DMS79 treated with DMSO at 0.1 percent for 48 hours (cell line): ENCODE measurements at places on chromosomes 3 and 15.

DNA sequence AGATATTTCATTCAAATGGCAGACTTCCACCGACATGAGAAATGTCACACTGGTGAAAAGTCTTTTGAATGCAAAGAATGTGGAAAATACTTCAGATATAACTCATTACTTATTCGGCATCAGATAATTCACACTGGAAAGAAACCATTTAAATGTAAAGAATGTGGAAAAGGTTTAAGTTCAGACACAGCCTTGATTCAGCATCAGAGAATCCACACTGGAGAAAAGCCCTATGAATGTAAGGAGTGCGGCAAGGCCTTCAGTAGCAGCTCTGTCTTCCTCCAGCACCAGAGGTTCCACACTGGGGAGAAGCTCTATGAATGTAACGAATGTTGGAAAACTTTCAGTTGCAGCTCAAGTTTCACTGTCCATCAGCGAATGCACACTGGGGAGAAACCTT lies 8.6 kb upstream of the ZNF621 start:
- DNase-seq = no peak

GRCh38 chr15:87209891-87210689 lies 1046.4 kb downstream of the NTRK3 start:
- no peak for DNase-seq

DNA sequence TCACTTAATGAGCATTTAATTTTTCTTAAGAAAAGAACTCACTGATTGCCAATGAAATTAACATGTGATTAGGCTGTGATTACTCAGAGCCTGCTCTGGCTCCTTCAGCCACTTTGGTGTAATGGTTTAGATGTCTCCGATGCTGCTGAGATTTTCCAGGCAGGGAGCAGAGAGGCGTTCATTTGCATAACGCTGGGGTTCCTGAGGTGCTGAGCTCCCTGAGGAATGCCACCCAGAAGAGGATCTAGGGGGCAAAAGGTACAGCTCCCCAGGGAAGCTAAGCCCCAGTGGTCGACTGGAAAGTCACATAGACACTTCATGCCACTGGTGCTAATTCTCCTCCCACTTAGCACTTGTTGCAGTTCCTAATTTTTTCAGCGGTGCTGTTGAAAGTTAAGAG lies 119.5 kb downstream of the USP13 start:
- no peak for DNase-seq

DNA sequence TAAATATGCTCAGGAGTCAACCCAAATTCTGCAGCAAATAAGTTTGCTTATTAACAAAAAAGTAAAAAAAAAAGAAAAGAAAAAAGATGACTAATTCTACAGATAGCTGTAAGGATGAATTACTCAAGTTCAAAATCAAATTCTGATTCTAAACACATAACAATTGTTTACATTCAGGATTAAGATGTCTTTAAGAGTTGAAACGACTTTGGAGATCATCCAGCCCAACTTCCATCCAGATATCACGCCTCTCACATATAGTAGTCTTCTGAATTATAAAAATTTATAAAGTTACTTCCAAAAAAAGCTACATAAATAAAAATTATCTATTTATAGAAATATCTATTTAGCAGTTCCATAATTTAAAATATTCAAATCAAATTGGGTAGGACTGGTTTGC lies 39.8 kb downstream of the GYG1 start:
- DNase-seq = no peak

DNA sequence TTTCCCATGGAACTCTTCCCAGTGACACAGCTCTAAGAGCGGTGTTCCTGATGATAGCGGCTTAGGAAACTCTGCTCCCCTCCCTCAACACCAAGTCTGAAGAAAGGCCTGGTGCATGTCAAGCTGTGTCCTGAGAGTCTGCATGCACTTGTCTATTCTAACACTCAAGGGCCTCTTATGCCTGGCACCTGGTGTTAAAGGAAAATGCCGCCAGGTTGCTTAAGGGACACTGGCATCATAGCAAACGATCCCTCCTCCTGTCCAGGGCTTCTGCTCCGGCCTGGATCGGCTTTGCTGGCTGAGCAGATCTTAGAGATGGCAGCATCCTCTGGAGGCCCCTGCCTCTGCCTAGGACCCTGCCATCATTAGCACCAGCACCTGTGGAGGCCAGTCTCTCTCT lies 121.7 kb downstream of the MEGF11 start:
- peak; percentile 50 for DNase-seq

DNA sequence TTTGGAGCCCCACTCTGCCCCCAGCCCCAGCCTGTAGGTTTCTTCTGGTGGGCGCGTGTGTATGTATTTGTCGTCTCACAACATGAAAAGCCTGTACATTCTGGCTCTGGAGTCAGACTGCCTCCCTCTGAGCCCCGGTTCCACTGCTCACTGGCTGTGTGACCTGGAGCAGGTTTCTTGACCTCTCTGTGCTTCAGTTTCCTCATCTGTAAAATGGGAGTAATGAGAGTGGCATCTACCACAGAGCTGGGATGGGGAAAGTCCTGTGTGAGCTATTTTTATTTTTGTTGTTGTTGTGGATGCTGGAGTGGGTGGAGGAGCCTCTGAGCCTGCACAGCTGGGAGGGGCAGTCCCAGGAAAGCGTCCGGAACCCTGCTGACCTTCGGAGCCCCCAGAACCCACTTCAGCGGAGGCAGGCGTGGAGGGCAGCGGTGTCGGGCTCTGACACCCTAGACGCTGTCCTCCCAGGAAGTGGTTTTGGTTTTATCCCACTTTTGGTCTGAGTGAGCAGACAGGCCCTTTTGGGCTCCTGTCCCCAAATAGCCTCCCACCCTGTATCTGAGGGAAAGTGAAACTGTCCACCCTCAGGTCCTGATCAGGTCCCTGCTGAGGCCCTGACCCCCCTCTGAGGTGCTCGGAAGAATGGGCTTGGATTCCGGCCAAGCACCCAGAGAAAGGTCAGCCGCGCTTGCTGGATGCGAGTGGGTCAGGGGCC lies 103.5 kb downstream of the CHSY1 start:
- DNase-seq = no peak

- DNase-seq = no peak
Measured at GRCh38 chr15:85281293-85281882, 99.0 kb upstream of the AKAP13 start.

DNA sequence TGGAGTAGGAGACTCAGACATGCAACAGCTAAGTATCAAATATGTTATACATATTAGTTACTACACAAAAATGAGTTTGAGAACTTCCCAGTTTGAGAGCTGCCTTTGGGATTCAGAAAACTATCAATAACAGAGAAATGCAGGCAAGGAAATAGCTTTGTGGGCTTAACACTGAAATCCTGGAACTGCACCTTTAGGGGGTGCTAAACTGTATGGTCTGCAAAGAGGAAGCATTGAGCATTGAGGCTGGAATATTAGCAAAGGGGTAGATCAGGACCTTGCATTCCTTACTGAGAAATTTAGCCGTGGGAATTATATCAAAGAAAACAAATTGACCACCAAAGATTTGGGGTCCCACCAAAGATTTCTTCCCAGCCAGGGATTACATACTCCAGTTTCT lies 580.0 kb downstream of the ZNF385D start:
- DNase-seq = no peak

DNA sequence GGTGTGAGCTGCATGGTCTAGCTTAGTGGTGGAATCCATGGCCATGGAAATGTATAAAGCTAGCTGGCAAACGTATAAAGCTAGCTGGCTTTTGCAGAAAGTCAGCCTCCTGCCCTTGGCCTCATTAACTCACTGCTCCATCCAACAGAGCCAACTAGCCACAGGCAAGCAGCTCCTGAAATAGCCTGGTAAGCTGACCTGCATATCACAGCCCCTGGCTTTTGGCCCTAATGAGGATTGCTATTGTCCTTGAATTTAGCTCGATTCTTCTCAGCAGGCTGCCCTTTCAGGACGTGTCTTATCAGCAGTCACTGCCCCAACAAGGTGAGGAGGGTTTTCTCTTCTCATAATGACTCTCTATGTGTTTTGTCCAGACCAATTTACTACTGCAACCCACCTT lies 446.8 kb downstream of the WDR72 start:
- no peak for DNase-seq

DNA sequence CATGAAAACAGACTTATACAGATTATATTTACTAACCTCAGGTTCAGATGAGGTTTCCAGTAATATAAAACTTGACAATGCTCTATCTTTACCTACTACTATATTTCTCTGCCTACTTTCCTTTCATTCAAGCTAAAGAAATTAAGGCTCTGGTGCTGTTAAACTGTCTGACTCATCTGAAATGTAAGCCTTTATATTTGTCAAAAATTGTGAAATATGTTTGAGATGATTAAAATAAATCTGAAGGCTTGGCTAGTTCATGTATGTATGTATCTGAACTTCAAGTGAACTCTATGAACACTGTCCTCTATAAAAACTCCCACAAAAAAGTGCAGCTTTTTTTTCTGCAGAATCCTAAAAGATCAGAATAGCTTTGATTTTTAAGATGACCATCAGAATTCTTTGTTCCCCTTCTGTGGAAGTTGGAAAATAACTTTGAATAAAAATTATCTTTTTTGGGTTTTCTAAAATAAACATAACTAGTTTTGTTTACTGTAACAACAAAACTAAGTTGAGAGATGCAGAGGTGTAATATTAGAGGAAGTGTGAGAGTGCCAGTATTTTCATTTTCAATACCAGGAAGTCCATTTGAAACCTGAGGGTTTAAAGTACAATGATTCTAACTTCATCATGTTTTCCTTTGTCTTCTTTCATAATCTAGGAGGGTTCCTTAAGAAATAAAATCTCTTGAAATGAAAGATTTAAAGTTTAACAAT lies 42.2 kb downstream of the ILDR1 start:
- DNase-seq = no peak

- no peak for DNase-seq
Measured at GRCh38 chr3:39158148-39158715, 4.8 kb upstream of the CSRNP1 start.

GRCh38 chr15:98647026-98647773 lies 1.1 kb upstream of the IGF1R start:
- no peak for DNase-seq

GRCh38 chr3:150535204-150535603 lies 11.1 kb downstream of the SERP1 start:
- DNase-seq = peak; percentile 65

DNA sequence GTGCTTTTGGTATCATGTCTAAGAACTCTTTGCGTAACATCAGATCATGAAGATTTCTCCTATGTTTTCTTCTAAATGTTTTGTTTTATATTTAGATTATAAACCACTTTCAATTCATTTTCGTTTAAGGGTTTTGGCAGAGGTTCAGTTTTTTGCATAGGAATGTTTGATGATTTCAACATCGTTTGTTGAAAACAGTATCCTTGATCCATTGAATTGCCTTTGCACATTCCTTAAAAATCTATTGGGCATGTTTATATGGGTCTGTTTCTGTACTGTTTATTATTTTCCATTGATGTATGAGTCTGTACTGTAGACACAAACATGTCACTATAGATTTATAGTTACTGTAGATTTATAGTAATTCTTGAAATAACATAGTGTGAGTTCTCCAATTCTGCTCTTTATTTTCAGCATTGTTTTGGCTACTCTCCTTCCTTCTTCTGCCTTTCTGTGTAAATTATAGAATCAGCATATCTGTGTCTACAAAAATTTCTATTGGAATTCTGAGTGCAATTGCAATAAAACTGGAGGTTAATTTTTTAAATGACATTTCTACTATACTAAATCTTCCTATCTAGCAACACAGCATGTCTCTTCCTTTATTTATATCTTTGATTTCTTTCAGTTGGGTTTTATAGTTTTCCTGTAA lies 374.0 kb downstream of the SV2B start:
- no peak for DNase-seq

- no peak for DNase-seq
Measured at GRCh38 chr15:86016750-86017149, 62.9 kb upstream of the AGBL1 start.

DNA sequence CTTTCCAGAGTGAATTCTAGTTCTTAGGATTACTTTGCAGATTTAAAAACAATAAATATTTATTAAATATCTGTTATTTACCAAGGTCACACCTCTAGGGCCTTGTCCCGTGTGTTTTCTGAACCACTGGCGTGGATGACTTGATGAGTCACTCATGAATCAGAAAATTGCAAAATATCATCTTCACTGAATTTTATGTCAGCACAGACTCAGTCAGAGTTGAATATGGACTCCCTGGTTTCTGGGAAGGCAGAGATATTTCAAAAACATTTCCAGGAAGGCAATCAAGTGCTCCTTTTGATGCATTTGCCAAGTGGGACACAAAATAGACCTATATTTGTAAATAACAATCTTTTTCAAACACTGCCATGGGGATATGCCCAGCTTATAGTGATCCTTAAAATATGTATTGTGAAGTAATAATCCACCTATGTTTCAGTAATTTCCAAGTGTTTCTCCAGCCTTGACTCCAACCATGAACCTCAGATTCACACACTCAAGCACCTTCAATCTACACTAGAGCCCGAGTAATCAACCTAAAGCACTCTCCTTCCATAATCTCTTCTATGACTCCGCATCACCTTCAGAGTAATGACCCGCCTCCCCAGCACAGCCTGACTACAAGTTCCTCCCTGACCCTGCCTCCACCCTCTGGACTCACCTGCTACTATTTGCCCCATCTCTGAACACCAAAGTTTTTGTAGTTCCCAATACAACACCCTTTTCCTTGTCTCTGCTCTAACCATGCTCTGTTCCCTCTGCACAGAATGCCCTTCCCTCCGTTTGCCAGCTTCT lies 24.3 kb downstream of the DPH3 start:
- DNase-seq = no peak

GRCh38 chr3:188791311-188791710 lies 380.5 kb upstream of the TPRG1 start:
- DNase-seq = no peak

- no peak for DNase-seq
Measured at GRCh38 chr3:24740326-24740725, 245.7 kb upstream of the THRB start.

DNA sequence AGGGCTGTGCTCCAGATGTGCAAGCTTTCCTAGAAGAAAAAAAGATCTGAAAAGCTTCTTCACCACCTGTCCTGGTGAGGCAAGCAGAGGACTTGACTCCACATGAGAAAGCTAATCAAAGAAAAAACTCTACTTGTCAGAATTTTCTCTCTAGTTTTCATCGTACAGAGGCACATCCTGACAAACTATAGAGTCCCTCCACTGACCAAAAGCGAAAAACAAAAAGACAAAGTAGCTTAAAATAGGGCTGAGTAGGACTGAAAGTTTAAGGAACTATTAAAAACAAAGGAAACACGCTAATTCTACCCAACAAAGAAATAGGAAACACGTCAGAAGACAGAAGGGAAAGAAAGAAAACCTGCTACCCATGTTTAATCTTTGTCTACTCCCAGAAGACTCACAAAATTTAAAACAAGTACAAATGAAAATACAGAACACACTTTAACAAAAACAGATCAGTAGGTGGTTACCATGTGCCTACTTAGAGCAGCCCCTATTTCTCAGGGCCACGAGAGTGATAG lies 26.5 kb downstream of the NANOGP8 start:
- DNase-seq = no peak

DNA sequence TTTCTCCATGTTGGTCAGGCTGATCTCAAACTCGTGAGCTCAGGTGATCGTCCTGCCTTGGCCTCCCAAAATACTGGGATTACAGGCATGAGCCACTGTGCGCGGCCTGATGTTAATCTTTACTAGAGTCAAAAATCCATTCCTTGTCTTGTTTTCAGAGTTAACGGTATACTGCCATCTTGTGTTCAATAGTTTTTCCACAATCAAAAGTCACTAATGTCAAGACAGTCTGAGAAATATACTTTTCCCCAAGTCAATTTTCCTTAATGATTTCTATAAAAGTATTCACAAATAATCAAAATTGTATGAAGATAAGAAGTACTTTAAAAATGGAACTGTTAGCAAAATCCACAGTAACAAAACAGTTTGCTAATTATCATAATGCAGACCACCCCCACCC lies 8.5 kb downstream of the CRBN start:
- no peak for DNase-seq

- no peak for DNase-seq
Measured at GRCh38 chr3:127220497-127220896, 27.6 kb downstream of the PRR23E start.
